ENCODE measurements at places on chromosomes 2 and 18.

DNA sequence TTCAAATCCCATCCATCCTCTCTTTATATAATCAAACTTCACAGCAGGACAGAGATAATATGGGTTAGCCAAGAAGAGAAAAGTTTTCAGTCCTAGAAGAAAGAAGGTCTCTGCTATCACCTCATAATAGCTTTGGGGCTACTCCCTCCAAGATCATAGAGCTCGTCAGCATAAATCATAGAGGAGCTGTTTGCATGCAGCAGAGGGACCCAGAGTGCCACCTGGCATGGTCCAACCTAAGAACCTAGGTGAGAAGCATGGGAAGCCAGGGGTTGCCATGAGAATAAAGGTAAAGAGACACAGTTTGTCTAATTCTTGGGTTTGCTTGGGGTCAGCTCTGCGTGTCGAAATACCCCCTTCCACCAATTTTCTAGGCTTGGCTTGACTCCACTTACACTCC lies 87.1 kb upstream of the CYP1B1 start:
- no peak for DNase-seq

- DNase-seq = no peak
Measured at GRCh38 chr2:223943561-223944008, 1.6 kb downstream of the WDFY1 start.

GRCh38 chr2:215904101-215904500 lies 109.2 kb downstream of the MREG start:
- peak; percentile 90 for DNase-seq

- no peak for DNase-seq
Measured at GRCh38 chr2:26305540-26305939, 40.4 kb upstream of the SELENOI start.

DNA sequence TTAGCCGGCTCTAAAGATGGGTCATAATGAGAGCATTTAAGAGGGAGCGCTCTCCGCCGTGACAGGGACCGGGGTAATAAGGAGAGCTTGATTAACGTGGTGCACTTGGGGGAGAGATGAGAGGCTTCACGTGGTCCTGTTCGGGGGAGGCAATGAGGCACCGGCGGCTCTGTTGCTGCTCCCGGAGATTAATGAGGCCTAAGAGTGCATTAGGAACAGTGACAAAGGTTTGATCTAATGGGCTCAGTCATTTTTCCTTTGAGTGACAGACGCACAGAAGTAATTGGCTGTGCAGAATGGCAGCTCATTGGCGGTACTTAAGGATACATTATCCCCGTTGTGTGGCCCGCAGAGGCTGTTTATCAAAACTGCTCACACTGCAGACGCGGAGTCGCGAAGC lies 250.7 kb downstream of the GBX2 start:
- DNase-seq = no peak

DNA sequence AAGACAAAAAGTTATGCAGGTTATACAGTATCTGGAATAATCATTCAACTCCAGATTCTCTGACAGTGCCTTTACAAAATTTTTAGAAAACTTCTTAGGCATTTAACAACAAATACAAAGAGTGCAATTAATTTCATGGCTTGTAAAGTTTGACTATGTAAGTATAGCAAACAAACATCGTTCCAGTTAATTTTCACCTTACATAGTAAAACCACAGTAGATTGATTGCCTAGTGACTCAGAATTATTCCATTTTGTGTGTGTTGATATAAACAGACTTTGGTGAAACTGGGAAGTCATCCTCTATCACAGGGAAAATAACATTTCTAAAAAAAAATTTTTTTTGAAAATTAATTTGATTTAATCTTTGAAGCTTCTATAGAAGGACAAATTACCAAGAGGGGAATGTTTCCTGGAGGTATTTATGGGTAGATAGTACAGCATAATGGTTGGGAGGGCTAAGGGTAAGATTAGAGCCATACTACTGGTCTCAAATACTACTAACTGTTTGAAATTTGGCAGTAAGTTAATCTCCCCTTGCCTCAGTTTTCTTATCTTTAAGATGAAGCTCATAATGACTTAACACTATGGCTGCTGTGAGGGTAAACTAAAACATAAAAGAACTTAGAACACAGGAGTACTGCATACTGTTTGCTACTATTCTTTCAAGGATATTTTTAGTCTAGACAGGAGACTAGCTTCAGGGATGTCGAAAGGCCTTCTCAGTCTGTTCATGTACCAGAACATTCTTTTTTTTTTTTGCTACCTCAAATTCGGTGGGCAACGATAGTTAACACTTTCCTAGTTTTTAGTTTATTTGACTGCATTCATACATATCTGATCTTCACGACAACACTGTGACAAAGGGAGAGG lies 19.6 kb downstream of the NDUFAF7 start:
- DNase-seq = no peak

GRCh38 chr2:128781585-128782385 lies 463.1 kb upstream of the HS6ST1 start:
- no peak for DNase-seq

DNA sequence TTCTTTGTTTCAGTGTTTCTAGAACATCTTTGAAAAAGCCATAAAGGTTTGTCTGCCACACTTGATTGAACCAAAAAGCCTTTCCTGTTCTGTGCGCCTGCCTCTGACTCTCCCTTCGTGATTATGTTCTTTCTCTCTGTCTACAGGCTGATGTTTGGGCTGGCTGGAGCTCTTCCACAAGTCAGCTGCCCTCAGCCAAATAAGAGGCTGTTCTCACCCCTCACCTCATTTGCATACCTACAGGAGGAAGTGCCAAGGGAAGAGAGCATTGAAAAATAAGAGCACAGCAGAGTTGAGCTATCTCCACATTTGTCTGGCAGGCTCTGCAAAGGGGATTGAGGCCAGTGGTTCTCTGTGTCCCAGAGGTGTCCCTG lies 15.8 kb downstream of the INPP5D start:
- peak; percentile 64 for DNase-seq

DNA sequence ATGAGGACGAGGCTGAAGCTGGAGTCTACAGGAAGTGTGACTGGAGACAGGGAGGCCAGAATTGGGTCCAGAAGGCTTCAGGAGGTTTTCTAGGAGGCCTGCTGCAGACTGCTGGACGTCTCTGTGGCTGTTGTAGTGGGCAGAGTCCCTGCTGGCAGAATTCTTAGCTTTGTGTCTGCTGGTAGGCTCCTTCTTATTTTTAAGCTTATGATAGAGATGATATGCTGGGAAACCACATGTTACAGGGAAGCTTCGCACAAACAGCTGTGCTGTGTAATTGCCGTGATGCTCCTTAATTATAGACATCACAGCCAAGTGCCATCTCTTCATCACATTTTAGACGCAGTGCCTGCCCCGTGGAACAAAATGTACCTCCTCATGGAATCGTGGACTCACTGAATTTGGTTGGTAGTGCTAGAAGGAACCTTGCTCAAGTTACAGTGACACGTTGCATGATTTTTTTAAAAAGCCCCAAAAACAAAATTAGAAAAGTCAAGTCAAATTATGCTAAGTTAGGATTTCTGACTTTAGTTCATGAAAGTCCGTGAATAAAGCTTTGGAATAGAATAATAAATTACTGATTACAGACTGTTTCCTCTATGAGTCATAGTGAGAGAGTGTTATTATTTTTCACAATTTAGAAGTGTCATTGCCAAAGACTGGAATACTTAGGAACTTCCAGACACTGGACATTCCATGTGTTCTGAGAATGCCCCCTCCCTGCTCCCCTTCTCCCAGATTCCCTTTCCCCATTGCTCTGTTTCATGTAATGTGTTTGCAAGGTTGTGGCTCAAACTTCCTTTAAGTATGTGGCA lies 144.1 kb downstream of the FHOD3 start:
- DNase-seq = no peak

DNA sequence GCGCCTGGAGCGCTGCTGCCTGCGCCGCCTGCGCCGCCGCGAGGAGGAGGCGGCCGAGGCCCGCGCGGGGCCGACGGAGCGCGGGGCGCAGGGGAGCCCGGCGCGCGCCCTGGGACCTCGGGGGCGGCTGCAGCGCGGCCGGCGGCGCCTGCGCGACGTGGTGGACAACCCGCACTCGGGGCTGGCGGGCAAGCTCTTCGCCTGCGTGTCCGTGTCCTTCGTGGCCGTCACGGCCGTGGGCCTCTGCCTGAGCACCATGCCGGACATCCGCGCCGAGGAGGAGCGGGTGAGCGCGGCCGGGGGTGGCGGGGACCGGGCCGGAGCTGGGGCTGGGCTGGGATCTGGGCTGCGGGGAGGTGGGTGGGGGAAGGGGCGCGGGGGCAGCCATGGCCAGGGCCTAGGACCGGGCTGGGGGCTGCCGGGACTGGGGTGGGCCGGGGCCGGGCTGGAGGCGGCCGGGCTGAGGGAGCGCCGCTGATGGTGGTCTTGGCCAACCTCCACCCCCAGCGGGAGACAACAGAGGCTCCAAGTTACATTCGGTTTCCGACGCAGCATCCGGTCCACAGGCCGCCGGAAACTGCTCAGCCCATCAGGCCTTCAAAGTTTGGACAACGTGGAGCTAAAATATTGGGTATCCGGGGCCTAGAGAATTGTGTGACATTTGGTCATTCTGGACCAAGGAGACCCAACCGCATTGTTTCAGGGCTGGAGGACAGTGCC lies 66.4 kb downstream of the KCNG2 start:
- DNase-seq = no peak

DNA sequence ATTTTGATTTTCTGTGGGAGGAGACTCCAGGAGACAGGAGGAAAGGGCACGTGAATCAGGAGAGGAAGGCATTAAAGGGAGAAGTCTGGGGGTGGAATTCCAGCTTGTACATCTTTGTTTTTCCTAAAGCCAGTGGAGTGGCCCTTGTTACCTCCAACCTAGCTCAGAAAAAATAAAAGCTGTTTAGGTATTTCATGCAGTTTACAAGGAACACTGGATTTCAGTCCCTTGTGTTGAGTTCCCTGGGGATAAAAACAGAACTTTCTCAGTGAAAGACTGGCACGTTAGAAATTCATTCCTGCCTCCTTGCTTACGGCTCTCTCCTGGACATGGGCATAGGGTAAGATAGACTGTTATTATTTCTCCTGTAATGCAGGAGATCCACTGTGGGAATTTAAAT lies 170.2 kb downstream of the ZEB2 start:
- no peak for DNase-seq

- DNase-seq = no peak
Measured at GRCh38 chr2:240935103-240935876, 29.2 kb downstream of the CROCC2 start.

GRCh38 chr2:28390746-28391563 lies 1.7 kb upstream of the FOSL2 start:
- DNase-seq = peak; percentile 54

DNA sequence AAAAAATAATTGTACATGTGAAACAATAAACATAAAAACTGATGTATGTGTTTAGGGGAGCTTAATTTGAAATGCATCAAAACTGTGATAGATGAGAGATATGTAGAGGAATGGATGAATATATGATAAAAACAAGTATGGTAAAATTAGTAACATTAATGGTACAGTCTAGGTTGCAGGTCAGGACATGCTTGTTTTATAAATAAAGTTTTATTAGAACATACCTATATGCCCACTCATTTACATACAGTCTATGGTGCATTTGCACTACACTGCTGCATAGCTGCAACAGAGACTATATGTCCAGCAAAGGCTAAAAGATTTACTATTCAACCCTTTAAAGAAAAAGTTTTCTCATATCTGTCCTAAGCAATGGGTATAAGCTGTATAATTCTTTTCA lies 236.6 kb upstream of the CCDC68 start:
- DNase-seq = no peak

DNA sequence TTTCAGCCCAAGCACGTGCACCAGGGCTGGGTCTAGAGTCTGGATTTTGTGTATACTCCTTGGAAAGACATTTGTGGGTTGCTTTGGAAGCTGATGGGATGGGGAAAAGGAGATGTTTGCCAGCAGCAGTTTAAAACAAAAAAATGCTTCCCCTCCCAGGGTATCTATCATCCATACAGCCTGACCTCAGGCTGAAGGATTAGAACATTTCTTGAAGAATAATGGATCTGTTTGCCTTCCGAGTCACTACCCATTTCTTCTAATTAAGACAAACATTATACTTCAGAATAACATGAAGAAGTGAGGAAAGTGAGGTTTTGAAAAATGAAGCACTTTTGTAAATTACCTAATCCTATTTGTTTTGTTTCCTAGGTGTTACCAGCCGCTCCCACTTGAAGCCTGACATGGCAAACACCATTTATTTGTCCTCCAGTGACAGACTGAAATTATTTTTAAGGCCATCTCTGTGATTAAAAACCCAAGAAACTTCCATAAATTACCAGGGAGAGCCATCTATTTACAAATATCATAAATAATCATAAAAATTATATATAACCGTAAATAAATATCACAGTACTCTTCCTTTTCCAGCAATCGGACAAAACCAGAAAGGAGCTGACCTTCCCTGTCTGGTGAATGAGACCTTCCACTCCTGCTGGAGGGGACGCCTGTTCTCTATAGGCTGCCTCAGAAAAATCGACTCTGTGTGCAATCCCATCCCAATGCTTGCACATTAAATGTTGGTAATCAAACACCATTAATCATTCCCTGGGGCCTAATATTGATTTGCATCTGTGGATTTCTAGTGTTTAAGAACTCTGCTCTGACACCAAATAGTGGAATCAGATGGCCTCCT lies 106.8 kb downstream of the C1D start:
- DNase-seq = no peak

DNA sequence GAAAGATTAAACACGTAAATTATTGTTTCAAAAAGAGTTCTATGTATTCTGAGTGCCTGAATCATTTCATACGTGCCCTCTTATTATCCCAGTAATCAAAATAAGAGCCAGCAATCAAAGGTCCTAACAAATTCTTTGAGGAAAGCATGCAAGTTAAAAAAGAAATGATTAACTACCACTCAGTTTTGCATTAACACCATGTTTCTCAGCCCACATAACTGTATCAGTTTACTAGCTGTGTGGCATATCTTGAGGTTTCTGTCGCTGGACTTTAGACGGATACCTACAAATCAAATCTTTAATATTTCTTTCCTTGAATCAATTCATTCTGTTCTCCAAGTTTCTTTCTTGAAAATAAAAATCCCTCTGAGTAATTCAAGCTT lies 668.9 kb upstream of the CHAC2 start:
- DNase-seq = no peak

- no peak for DNase-seq
Measured at GRCh38 chr2:222915092-222915957, 54.5 kb downstream of the ACSL3 start.

- DNase-seq = no peak
Measured at GRCh38 chr2:134861173-134861572, 22.8 kb downstream of the ACMSD start.

- no peak for DNase-seq
Measured at GRCh38 chr2:103004426-103004942, 242.7 kb downstream of the TMEM182 start.

DNA sequence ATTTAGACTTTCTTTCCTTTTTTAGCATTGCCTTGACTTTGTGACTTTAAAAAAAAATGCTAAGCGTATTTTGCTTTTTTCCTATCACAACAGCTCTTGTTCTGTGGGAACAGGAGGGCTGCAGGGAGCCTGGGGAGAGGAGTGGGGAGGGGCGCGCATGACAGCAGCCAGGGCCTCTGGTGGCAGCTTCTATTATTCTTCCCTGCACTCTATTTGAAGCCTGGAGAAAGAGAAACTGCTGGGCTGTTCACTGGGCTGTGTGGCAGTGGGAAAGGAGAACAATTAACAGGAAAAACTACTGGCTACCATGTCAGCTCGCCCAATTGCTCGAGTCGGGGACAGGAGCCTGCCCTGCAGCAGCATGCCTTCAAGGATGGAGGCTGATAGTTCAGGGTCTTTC lies 119.0 kb upstream of the ZBTB14 start:
- DNase-seq = no peak

- DNase-seq = no peak
Measured at GRCh38 chr2:30134582-30134981, 12.2 kb upstream of the YPEL5 start.

All from CD14-positive monocyte (primary cell).